Activated CD4-positive, alpha-beta memory T cell treated with anti-CD3 and anti-CD28 coated beads for 36 hours (primary cell): ENCODE measurements at places on chromosomes 7 and 10. TPM values are rescaled to one million over a fixed set of nuclear protein-coding genes. Genes with fewer than 3 reads are reported as not detected.
A peak's percentile ranks its signal among the peaks of the same experiment; 100 is the strongest.

GRCh38 chr7:3159039-3159438 lies 115.4 kb upstream of the CARD11 start:
- DNase-seq: no peak

GRCh38 chr7:25885057-25885576 lies 266.9 kb upstream of the NFE2L3 start:
- no peak for DNase-seq

GRCh38 chr7:80921130-80921529 lies 2.3 kb upstream of the SEMA3C start:
- no peak for DNase-seq

GRCh38 chr7:113800826-113801225 lies 118.0 kb downstream of the PPP1R3A start:
- DNase-seq: no peak

GRCh38 chr10:28730031-28730778 lies 52.9 kb downstream of the BAMBI start:
- no peak for DNase-seq

DNA sequence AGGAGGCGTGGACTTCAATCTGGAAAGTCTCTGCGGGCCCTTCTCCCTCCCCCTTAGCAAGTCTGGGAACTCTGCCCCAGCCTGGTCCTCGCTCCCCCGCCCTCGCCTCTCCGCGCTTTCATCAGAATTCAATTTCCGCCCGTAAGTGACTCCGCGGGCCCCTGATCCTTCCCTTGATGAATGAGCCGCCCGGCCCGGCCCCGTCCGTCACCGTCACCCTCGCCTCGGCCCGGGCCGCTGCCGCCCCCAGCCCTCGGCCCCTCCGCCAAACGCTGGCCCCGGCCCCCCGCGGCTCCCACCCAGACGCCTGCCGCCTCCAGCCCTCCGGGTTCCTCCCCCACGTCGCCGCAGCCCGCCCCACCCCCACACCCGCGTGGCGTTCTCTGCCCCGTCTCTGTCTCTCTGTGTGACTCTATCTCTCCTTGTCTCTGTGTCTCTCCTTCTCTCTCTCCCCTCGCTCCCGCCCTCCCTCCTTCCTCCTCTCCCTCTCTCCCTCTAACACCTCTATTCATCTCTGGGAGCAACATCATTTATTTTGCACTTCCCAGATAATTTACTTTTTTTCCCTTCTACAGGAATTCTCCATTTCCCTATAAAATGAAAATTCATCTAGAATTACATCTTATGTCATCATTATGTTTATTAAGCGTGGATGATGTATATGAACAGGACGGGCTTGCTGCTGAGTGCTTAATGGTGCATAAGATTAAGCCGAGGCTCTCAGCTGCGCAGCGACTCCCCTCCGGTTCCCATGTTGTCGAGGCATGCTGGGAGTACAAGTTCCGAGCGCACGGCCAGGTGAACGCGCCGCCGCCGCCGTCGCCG lies 91.2 kb upstream of the PAX2 start:
- peak; percentile 65 for DNase-seq

DNA sequence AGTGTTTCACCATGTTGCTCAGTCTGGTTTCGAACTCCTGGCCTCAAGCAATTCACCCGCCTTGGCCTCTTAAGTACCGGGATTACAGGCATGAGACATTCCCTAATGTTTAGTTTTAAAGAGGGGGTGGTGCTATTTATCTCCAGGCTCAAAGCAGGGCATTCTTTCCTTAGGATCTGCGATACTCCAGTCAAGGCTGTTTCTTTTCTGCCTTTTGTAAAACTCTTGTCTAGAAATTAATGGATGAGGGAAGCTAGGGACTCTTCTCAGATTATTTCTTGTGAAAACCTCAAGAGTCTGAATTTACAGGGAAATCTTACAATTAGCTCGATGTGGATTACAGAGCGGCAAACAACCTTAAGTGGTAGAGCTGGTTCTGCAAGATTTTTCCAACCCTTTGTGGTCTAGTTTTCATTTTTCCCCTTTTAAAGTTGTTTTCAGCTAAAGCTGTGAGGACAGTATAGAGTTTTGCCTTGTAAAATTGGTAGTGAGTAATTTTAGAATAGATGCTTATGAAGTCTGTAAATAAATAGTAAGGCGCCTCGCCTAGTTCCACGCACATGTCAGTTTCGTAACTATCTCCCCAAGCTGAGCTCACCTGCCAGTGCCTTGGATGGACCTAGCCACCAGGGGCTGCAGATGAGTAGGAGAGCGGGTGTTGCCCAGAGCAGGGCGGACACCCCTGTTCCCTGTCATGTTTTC lies 53.1 kb downstream of the CUX1 start:
- no peak for DNase-seq

GRCh38 chr7:117824592-117824991 lies 48.6 kb downstream of the CTTNBP2 start:
- no peak for DNase-seq

DNA sequence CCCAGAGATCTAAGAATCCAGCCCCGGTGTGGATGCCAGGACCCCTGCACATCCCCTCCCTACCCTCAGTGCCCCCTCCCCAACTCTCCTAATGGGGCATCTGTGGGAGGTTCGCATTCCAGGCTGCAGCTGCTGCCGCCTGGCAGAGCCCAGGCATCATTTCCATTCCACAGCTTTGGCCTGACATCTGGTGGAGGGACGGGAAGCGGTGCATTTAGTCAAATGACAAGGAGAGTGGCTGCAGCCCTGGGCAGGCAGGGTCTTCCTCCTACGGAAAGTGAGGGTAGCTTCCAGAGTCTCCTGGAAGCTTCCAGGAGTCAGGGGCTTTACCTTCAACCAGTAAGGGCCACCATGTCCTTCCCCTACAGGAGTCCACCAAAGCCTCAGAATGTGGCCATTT lies 30.8 kb downstream of the PRLHR start:
- DNase-seq: no peak

DNA sequence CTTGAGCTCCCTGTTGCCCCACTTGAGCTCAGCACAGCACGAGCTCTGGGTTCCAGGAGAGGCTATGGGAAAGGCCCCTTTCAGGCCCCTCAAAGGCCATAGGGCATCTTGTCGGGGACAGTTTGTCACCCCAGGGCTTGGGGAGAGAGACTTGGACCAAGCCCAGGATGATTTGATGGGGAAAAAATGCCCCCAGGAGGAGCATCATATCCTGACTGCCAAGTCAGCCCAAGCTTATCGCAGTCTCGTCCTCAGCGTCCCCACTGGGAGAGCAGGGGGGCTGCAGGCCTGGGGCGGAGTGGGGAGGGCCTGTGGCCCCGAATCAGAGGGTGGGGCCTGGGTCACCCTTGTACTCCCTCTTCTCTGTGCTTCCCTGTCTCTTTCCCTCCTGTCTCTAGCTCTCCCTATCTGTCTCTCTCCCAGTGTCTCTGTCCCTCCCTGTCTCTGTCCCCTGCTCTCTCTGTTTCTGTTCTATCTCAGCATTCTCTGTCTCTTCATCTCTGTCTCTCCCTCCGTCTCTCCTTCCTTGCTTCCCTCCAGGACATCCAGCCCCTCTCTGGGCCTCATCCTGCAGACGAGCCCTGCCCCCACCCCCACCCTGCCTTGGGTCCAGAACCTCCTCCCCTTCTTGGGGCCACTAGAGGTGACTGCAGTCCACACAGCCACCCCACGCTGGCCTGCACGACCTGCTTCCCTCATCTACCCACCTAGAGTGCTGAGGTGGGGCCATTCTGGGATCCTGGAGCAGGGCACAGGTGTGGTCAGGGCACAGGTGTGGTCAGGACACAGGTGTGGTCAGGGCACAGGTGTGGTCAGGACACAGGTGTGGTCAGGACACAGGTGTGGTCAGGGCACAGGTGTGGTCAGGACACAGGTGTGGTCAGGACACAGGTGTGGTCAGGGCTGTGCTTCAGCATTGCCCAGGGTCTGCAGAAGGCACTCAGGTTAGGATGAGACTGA lies 17.3 kb upstream of the GRIFIN start:
- no peak for DNase-seq

DNA sequence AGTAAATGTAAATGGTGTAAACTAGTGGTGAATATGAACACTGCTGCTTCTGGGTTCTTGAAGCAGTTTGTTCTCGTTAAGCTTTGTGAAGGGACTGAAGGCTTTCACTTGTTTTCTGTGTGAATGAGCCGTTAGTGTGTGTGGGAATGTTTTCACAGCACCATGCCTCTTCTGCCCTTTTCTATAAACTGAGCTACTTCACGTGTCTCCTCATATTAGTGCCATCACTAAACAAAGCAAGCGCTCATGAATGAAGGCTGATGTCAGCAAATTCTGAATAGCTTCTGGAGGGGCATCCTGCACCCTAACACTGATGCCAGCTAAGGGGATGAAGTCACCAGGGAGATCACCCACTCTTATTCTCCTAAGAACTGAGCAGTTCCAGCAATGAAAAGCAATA lies 205.6 kb upstream of the ETV1 start:
- DNase-seq: no peak

DNA sequence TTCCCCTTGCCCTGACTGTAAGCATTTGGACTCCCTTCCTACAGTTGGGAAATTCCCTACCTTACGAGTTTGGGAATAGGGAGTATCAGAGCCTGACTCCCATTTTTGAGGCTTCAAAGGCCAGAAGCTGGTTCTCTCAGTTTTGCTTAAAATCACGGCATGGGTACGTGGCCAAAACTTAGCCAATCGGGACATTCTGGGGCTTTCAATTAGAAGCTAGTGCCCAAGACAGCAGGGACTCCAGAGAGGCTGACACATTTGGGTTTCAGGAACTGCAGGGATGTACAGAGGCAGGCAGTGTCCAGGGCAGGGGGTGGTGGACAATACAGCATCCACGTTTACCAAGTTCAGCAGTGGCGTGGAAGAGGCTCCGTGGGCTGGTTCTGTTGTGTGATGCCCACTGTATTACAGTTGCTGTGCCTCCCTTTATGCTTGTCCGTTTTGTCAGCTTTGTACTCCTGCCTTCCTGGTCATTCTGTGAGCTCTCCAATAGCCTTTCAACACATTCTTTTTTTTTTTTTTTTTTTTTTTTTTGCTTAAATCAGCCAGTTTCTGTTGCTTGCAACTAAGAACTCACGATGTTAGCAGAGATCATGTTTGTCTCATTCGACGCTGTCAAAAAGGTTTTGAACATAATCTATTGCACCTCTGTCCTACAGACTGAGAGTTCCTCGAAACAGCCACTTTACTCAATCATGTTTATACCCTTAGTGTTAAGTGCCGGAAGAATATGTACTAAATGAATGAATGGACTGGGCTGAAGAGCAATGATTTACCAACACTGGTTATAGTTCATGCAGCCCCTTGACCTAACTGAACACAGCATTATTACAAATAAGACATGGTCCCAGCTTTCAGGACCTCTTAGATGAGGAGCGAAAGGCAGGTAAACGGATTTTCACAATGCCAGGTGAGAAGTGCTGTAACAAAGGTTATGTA lies 1.1 kb downstream of the GGCT start:
- no peak for DNase-seq

DNA sequence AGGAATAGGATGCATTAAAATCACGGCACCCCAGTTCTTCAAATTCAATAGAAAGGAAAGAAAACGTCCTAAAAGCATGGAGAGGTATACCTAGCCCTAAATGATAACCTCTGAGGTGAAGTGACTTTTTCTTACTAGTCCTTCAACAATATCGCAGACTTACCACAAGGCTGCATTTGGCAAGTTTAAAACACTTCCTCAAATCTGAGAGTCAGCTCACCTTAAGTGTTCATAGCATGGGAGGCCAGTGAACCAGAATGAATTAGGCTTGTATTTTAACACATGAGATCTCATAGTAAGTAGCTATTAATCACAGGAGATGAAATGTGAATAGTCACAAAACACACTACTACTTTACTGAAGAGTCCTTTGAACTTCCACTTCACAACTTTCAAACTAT lies 124.2 kb downstream of the RNF32 start:
- no peak for DNase-seq

DNA sequence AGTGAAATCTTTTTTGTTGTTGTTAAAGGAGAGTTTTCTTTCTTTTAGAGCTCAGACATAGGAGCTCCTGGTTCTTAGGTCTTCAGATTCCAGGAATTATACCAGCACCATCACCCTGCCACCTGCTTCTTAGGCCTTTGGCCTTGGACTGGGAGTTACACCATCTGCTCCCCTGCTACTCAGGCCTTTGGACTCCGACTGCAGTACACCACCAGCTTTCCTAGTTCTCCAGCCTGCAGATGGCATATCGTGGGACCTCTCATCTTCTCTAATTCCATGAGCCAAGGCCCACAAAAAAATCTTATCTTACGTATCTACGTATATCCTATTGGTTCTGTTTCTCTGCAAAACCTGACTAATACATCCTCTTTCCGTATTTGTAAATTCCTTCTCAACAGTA lies 5.1 kb upstream of the TACC2 start:
- DNase-seq: no peak

GRCh38 chr10:75845176-75845947 lies 413.9 kb downstream of the LRMDA start:
- no peak for DNase-seq

DNA sequence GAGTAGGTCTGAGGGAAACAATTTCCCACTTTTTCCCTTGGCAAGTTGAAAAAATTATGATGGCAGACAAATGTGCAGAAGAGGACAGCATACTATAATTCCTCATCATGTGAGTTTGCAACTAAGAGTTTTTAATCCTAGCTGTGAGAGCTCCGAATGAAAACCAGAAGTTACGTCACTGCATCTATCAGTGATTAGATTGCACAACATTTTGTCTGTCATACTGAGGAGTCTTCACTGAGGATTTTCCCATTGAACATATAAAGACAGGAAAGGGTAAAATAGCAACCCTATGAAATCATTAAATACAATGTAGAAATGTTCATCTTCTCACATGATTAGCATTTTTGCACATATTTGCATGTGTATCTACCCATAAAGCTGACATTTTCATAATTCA lies 45.8 kb downstream of the ZNF736 start:
- DNase-seq: no peak

DNA sequence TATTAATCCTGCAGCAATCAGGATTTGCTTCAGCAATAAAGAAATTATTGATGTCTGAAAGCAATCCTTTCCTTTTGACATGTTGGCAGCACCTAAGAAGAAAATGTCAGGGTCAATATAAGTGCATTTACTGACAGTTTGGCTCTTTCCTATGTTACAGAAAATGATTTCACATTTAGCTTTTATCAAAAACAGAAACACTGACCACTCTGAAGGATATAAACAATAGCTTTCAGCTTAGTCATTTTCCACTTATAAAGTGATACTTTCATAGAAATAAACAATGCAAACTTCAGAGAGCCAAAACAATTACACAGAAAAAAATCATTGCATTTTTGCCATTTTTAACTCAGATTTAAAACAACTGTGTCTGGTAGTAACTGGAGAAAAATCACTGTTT lies 325.6 kb upstream of the KAT6B start:
- DNase-seq: no peak

DNA sequence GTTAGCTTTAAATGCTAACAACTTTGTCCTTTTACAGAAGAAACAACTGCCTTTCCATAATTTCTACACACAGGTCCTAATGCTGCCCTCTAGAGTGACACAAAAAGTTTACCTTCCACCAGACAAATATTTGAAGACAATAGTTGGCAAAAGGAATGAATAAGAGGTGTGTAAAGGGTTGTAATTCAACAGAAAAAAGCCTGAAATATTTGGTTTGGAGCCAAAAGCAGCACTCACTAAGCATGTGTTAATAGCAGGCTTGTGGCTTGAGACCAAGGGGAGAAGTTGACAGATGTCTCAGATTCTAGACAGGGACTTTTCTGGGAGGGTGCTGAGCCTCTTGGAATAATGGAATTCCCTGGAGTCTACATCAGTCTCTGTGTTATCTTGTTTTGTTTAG lies 156.2 kb upstream of the GALNT17 start:
- no peak for DNase-seq

The TWIST1 gene
- 4.1 TPM for total RNA-seq

The NRAP gene
- total RNA-seq: not detected

The TAS2R41 gene
- not detected for total RNA-seq

The CPA5 gene
- not detected for total RNA-seq

The PAX2 gene
- not detected for total RNA-seq

The CTNNA3 gene
- not detected for total RNA-seq

The TMEM229A gene
- total RNA-seq: not detected

The ZNF33A gene
- 21.5 TPM for total RNA-seq

The LIPJ gene
- not detected for total RNA-seq
